ENCODE measurements at places on chromosomes 13 and 19. TPM values are rescaled to one million over a fixed set of nuclear protein-coding genes. Genes with fewer than 3 reads are reported as not detected.

- DNase-seq, result no peak
Measured at GRCh38 chr19:38812841-38813320, at the start of gene LGALS4. TSS of gene LGALS4 (minus strand) at chr19:38812945. CDS start at chr19:38812886, 59 bp downstream.

DNA sequence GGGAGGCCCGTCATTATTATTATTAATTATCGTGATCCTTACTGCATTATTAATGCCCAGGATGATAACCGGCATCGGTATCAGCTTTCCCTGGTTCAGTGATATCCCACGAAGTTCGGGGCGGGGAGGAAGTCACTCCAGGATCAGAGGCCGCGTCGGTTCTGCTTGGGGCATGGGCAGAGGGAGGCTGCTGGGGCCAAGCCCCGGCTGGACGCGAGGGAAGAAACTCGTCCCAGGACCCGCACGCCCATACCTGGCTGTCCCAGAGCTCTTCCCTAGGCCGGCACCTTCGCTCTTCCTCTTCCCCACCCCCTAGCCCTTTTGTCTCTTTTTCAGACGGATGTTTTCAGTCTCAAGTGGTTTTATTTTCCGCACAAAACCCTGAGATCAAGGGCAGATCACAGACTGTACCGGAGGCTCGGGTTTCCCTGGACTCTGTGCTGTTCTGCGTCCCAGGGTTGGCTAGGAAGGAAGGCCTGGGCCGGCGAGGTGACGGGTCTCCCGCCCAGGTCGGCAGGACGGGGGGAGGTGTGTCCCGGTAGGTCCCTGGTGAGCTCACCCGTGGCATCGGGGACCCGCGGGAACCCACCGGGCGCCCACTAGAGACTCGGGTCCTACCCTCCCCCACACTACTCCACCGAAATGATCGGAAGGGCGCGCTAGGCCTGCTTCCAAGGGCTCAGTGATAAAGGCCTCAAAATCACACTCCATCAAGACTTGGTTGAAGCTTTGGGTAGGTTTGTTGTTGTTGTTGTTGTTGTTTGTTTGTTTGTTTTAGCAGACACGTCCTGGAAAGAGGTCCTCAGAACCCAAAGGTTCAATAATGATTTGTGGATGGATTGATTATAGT is 7.9 kb downstream of the ZIC2 start:
- DNase-seq, result no peak

GRCh38 chr13:83780227-83780626 is 102.0 kb downstream of the SLITRK1 start:
- peak; percentile 19 for DNase-seq

Gene PDCD5
- 527 TPM for total RNA-seq

GRCh38 chr13:67735651-67736050 is 505.5 kb upstream of the PCDH9 start:
- DNase-seq, result no peak

GRCh38 chr19:20070691-20071090 is 7.1 kb upstream of the ZNF90 start:
- DNase-seq, result no peak

GRCh38 chr19:653425-653824 is 9.6 kb downstream of the RNF126 start:
- DNase-seq, result no peak

GRCh38 chr13:91326146-91326545 is 21.3 kb upstream of the MIR17HG start:
- no peak for DNase-seq

Gene GGACT
- total RNA-seq, result 0.72 TPM

DNA sequence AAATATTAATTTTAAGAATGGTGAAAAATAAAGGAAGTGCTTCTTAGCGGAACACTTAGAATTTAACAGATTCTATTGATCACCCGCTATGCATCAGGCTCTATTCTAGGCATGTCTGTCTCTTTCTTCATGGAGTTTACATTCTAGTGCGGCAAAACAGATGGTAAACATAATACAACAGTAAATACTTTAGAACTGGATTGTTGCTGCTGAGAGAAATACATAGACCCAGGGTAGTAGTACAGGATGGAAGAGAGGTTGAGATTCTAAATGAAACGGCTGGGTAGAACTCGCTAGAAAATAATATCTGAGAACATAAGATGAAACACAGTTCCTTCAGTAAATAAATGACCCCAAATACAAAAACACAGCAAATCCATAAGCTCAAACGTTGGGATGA is 498.7 kb downstream of the MYO16 start:
- no peak for DNase-seq

DNA sequence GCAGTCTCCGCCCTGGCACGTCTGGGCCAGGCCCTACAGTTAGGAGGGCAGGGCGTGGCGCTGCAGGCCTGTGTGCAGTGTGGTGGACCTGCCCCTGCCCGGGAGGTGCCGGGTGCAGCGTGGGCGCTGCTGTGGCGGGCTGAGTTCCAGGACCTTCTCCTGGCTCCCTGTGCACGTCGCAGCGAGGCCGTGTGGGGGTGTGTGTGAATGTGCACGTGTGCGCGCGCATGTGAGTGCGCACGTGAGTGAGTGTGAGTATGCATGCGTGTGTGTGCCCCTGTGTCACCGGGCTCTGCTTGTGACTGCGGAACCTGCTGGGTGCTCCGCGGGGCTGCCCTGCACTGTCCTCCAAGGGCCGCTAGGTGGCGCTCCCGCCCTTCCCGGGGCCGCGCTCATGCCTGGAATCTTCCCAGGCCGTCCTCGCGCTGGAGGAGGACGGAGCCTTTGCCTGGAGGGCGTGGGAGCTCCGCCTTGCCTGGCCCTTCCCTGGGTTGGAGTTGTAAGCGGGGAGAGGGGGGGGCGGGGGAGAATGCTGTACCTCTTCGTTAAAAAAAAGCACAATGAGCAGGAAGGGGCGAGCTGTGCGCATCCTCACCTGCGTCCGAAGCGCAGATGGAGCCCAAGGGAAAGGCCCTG is 79.3 kb downstream of the KDM4B start:
- peak; percentile 81 for DNase-seq

GRCh38 chr13:93721483-93721882 is 494.9 kb downstream of the GPC6 start:
- DNase-seq, result no peak

DNA sequence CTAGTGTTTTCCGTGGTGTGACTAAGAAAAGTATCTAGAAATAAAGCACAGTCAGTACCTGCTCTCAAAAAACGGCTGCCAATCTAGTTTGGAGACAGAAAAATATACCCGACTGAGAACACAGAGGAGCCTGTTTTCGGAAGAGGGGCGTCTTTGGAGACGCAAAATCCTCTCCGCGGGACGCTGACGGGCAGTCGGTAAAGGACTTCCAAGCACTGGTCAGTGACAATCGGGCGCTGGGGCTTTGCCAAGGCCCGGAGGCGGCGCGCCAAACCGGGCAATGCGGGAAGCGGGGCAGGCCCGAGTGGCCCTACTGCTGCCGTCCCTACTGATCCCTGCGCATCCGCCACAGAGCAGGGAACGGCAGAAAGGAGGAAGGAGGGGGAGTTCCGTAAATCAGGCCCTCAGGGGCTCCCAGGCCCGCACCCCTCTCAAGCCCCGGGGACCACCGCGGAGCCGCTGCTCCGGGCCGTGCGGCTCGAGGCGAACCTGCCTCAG is 588 bp upstream of the DPY19L3 start:
- DNase-seq, result peak; percentile 34

Gene TDRD12
- 0.05 TPM for total RNA-seq

DNA sequence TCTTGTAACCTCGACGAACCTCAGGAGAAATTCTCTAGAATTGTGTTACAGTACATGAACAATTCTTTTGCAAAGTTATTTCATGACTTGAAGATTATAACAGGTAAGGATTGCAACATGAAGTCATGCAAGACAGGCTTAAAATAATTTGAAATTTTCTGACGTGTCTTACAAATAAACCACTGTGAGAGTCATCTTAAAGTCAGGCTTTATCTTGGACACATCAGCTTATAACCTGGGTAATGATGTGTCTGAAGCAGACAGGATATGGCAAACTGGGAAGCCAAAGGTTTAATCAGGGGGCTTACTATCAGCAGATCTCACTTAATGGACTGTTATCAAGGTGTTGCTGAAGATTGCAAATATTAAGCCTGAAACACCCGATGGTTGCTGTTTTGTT is 407.8 kb downstream of the KLF5 start:
- no peak for DNase-seq

DNA sequence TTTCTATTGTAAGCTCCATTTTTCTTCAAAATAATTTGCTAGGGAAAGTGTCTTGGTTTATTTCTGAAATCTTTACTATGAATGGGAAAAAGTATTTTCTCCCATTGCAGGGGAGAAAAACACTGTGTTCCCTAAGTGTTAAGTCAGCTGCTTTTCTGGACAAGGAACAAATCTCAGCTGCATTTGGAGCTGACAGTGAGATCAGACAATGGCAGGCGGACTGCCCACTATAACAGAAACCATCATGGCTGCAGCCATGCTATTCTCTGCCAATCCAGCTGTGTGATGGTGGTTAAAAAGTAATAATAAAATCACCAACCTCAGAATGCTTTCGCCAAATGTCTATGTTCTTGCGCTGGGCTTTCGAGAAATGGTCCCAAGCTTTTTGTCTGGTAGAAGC is 302.7 kb downstream of the DNAJC15 start:
- DNase-seq, result no peak

DNA sequence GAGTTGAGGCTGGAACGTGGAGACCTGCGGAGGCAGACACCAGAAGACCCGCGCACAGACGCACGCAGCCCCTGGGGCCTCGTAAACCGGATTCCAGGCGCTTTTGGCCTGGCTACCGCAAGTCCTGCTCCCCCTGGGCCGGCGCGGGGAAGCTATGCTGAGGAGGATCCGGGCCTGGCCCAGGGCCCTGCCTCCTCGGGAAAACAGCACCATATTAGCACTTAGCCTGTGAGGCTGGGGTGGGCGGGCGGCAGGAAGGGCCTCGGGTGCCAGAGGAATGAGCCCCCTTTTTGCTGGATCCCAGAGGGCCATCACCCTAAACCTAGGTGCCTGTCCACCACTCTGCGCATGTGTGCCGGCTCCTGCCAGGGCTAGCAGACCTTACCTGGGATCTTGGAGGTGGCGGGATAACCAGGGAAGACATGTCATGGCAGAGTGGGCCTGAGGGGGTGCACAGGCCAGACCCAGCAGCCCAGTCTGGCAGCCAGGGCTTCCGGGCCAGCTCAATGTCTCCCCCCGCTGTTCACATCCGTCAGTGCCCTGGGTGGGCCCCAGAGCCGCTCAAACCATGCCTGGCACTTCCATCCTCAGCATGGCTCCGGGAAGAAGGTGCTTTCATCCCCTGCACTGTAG is 7.3 kb downstream of the ELOF1 start:
- no peak for DNase-seq

DNA sequence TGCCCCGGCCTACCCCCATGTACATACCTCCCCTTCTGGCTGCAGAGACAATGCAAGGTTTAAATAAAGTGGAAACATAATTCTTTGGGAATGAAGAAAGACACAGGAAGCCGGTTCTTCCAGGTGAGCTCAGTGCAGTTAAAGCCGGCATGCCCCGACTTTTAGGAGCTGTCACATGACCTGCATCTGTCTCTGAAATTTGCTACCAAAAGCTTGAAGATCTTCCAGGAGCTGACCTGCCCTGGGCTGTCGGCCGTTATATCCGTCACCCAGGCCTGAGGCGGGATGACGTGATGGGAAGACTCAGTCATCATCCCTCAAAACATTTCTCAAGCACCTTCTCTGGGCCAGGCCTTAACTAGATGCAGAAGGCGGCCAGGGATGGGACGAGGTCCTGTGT is 10.3 kb downstream of the RAB8A start:
- DNase-seq, result no peak

DNA sequence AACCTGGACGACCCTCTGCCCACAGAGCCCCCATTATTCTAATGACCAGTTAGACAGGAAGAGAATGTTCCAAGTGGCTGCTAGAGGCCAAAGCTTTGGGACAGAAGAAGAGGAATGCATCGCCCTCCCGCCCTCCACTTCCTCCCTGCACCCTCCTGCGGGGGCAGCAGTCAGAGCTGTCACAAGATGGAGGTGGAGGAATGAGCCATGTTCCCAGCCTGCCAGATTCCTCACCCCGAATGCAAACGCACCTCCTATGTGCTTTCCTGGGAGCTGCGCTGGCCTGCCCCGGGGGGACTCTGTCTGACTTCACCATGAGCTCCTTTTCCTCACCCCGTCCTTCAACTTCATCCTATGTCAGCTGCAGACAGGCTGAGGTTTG is 1.7 kb downstream of the YJEFN3 start:
- no peak for DNase-seq

- no peak for DNase-seq
Measured at GRCh38 chr13:41006978-41007743, 12.0 kb downstream of the ELF1 start.

DNA sequence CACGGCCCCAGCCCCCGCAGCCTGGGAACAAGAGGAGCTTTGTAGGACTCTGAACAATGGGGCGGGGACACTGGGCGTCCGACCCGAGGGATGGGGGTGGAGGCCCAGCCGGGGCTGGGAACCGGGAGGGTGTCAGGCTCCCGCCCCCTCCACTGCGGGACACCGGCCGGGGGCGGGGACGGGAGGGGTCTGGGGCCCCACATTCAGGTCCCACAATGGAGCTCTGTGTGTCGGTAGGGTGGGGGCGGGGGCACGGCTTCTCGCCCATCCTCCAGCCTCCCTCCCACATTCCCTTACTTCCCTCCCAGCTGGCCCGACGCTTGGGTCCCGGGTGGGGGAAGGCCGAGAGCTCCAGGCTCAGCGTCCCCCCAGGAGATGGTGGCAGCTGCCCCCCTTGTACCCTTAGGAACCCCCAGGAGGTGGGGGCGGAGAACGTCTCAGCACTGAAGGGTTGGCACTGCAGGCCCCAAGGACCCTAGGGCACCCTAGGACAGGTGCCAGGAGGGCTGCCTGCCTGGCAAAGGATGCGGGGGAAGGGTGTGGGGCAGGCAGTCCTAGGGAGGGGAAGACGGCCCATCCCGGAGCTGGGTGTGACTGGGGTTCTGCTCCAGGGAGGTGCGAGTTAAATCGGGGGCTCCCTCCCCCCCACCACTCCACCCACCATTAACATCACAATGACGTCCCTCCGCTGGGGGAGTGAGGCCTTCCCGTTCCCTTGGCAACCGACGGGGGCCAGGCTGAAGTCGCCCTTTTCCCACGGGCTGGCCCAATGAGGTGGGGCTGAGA is 5.3 kb downstream of the TTYH1 start:
- DNase-seq, result no peak

GRCh38 chr13:87837946-87838345 is 166.8 kb downstream of the SLITRK5 start:
- DNase-seq, result no peak

DNA sequence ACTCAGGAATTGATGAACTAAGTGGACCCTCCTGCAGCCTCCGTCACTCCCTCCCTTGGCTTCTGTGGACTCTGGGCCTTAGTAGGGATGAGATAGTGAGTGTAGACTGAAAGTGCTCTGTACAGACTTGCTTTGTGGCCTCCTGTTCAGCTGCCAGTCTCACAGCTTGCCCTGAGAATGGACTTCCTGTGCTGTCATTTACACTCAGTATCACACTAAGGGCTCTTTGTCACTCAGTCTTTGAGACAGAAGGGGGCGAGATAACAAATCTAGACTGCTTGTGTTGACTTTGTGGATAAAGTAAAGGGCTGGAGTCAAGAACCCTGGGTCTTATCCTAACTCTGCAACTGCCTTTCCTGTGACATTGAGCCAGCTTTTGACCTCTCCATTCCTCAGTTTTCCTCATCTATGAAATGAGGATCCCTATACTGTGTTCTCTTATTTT is 21.0 kb upstream of the SPRY2 start:
- DNase-seq, result no peak

Gene FXYD1
- total RNA-seq, result not detected

GRCh38 chr19:16308081-16308480 is 16.5 kb upstream of the KLF2 start:
- DNase-seq, result no peak

- DNase-seq, result no peak
Measured at GRCh38 chr13:111475488-111475887, 155.0 kb downstream of the TEX29 start.

Measured in A172 (cell line).